Stimulated activated CD4-positive, alpha-beta T cell treated with anti-CD3 and anti-CD28 coated beads, Interleukin-12 subunit alpha, Interleukin-12 subunit beta, amount 100 ng/mL, for 48 hours (primary cell): ENCODE measurements at places on chromosomes 4 and X.

- no peak for DNase-seq
Observed at GRCh38 chr4:189804894-189805293, 135.8 kb upstream of the FRG1 start.

DNA sequence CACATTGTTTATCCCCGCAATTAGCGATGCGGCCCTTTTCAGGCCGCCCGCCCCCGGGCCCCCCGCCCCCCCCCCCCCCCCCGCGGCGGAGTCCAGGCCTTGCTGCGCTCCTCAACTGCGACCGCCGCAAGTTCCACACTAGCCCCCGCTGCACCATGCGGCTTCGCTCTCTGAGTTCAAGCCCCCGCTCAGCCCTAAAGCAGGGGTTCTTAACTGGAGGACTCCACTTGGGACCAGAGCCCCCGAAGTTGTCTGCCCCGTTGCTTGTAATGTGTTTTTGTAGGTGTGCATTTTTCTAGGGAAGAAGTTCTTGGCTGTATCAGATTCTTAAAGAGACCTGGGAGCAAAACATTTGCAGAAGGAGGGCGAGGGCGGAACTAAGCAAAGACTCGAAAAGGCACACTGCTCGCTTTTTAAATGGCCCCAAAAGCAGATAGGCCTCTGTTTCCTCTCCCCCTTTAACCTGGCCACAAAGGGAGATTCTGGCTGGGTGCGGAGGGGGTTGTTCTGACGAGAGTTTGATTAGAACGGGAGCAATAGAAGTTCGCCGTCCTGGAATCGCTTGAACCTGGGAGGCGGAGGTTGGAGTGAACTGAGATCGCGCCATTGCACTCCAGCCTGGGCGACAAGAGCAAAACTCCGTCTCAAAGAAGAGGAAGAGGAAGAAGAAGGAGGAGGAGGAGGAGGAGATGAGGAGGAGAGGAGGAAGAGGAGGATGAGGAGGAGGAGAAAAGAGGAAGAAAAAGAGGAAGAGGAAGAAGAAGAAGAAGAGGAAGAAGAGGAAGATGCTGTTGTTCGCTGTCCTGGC lies 2.3 kb upstream of the MSX1 start:
- DNase-seq: no peak

DNA sequence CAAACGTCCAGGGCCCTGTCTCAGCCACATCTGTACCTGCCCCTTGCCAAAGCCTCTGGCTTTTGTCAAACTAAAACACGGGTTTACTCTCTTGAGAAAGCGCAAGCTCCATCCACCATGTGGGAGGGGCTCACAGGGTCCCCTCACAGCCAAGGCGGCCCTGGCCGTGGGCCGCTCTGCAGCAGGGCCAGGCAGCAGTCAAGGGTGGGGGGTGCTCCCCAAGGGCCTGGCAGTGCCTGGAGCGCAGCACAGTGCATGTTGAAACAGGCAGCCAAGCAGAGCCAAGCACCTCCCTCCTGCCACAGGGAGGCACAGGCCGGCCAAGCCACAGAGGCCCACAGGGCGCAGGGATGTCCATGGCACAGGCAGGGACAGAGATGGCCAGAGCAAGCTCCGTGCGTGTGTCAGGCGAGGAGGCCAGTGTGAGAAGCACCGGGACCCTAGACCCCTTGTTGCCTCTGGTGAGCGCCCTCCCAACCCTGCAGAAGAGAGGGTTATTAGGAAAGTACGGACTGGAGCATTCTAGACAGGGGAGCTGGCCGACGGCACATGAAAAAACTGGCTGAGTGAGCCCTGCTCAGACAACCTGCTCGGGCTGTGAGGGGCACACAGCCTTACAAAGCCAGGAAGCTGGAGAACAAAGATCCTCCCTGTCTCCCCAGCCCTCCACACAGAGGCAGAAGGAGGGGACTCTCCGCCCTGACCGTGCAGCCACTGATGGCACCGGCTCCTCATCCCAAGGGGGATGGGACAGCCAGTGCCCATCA lies 39.0 kb downstream of the FAM53A start:
- DNase-seq: no peak

DNA sequence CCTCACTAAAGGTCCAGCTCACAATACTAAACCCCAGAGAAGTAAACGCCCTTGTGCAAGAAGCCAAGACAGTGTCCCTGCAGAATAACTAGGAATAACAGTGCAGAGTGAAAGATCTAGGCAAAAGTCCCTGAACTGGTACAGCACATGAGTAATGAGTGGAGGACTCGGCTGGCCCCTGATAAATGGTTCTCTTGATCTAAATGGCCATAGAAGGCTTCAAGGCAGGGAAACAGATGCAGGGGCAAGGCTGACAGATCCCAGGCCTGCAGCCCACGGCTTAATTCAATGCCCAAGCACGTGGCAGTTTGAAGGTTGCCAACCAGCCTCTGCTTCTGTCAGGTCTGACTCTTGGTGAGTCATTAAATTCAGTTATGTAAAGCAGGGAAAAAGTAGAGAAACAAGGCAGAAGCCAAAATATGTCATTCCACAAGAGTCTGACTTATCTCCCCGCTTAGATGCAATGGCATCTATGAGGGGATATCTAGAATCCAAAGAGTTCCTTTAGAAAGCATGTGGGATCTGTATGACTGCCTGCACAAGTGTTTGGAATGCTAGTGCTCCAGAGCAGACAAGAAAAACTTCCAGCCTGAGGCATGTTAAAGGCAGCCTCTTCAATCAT lies 121.3 kb downstream of the PRDM5 start:
- DNase-seq: no peak

GRCh38 chr4:140703463-140703862 lies 52.7 kb downstream of the TBC1D9 start:
- no peak for DNase-seq

- DNase-seq: no peak
Observed at GRCh38 chr4:81343536-81343935, 128.2 kb downstream of the RASGEF1B start.
